Activated CD4-positive, alpha-beta memory T cell treated with anti-CD3 and anti-CD28 coated beads, Interleukin-2, amount 10 ng/mL, durations not matched to agents 7 days and 5 days (primary cell): ENCODE measurements at places on chromosomes 6 and 20.

DNA sequence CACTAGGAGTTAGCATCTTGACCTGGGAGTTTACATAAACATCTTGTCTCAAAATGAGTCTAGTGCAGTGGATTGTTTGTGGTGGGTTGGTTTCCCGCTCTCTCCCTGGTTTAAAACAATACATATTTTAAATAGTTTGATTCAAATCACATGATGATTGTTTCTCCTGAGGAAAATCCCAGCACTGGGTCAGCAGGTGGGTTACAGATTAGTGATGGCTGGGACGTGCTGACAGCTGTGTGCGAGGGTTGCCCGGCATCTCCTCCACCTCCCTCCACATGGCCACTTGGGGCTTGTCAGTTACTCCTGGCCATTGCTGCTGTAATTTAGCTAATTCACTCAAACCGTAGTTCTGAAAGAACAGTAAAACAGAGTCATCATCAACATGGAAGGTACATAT, 306.4 kb upstream of the CITED2 start:
- DNase-seq = no peak

- no peak for DNase-seq
Measured at GRCh38 chr6:43101497-43101896, 25.4 kb downstream of the PTK7 start.

- no peak for DNase-seq
Measured at GRCh38 chr20:62908971-62909791, 17.1 kb downstream of the DIDO1 start.

DNA sequence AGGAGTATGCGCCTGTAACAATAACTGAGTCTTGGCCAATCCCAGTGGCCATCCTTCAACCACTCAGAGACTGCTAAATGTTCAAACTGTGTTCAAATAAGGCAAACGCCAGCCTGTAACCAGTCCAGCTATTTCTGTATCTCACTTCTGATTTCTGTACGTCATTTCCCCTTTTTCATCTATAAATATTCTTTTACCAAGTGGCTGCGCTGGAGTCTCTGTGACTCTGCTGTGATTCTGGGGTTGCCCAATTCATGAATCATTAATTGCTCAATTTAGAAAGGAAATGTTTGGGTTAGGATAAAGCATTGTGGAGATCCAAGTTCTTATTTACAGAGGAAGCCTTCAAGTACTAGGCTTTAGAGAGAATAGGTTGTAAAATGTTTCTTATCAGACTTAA, 89.8 kb upstream of the UST start:
- DNase-seq = no peak

- no peak for DNase-seq
Measured at GRCh38 chr20:51223183-51223720, 200.3 kb upstream of the KCNG1 start.

- DNase-seq = no peak
Measured at GRCh38 chr20:24798930-24799705, 150.0 kb upstream of the CST7 start.

GRCh38 chr6:123662757-123663156, 26.0 kb upstream of the TRDN start:
- no peak for DNase-seq

DNA sequence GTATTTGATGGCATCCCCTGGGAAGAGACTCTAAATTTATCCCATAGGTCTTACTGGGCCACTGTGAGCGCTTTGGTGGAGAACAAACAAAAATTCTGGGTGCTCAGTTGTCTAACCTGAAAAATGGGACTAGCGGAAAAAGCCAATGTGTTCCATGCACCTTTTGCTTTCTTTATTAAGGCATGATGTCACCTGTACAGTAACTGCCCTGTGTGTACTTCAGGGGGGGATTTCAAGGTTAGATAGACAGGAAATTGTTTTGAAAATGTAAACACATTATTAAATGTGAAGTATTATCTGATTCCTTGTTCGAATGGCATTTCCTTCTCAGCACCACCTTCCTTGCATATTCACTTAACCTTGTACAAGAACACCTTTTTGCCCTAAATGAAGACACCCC, 1.2 kb upstream of the EDN1 start:
- DNase-seq = no peak

GRCh38 chr20:50284811-50285375, 94.3 kb downstream of the CEBPB start:
- DNase-seq = no peak

- DNase-seq = peak; percentile 49
Measured at GRCh38 chr20:38874460-38875174, 51.6 kb upstream of the FAM83D start.

DNA sequence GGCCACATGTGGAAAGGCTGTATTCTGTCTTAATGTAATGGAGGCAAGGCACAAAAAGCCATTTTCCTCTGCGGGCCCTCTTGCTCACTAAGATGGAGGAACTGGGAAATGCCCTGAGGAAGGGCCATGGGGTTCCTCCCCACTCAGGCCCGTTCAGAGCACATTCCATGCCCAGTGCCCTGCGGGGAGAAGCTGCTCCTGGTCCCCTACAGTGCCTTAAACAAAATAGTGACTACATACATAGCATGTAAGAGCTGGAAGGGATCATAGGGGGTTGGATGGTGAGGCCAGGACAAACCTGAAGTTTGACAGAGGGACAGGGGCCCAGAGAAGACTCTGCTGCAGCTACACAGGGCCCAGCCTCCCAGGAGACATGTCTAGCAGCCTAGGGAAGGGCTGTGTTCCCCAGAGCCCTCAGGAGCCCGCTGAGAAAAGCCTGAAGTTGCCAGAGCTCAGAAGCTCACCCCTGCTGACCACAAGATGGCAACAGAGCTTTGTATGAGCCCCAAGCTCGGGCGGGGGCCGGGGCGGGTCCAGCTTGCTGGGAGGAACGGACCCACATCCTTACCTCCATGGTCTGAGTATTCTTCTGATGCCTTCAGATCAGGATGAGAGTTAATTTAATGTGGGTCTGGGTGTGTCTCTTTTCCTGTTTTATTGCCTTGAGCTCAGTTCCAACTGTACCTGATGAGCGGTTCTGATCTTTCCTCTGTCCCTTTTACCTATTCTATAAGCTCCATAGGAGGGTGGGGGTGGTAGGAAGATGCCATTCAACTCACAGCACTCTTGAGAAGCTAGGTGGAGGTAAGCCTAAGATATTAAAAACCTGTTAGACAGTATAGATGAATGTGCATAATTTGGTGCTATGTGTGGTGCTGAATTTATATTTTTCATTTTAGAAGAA, 242.9 kb downstream of the CDC5L start:
- peak; percentile 60 for DNase-seq

DNA sequence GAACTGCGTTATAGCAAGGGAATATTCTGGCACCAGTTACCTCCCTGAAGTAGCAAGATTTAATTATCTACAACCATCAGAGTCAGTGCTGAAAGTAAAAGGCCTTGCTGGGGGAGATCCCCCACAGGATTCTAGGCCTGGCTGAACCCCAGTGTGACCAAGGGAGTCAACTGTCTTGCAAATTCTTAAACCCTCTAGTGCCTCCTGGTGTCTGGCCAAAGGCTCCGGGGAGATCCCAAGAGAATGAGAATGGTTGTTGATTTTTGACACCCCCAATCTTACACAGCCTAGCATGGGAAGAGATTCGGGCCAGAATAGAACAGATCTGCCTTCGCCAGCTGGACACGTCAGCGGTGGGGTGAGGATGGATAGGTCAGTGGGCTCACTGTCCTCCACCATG, 179.4 kb downstream of the ERMARD start:
- no peak for DNase-seq

DNA sequence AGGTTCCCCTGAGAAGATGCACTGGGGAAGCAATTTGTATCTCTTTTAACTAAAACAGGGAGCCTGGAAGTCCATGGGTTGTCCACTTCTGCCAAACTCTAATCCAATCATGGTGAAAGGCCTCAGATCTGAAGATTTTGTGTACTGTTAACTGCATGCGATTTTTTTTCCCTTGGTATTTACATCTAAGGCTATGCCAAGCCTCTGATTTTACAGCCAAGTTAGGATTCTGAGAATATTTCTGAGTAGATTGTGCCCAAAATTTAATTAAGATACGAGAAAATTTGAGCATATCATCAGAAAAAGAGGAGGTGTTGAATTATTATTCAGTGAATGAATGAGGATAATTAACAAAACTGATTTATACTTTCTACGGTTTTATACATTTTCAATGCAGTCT, 34.0 kb downstream of the BTBD3 start:
- no peak for DNase-seq
